Mammary epithelial cell (primary cell): ENCODE measurements at places on chromosomes 2 and 18.

DNA sequence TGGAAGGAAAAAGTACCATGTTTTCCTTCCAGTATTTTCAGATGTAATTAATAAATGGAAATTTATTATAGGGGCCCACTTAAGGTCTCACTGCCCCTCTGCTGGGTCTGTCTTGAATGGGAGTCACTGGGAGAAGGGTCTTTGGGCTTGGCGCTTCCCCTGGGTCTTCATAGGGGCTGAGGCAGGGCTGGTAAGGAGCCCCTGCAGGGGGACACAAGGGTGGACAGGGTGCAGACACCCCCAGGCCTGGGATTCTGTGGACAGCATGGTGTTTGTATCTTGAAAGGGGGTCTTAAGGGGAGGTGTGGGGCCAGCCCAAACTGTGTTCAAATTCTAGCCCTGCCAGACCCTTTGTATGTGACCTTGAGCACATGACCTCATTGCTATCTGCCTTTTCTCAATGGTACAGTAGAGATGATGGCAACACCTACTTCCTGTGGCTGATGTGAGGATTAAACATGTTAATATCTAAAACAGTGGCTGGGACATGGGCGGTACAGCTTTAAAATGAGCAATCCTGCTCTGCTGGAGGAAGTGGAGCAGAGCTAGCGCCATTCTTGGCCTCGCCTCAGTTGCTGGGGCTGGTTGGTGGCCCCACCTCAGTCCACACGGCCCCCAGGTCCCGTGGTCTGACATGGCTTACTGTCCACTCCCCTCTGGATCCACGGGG, 71.6 kb downstream of the GNAL start:
- DNase-seq: no peak

DNA sequence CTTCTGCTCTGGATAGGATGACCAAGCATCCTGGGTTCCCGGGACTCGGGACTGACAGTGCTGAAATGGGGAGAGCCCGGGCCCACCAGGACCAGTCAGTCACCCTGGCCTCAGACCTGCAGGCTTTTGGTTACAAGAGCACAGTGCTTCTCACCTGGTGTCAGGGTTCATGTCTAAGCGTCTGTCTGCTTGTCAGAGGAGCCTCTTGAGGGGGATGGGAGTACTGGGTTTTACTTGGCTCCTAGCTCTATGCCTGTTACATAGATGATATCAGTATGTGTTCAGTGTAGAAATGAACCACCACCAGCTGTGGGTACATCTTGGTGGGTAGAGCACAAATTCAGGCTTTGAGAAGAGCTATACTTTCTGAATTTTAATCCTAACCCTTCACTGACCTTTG, 29.9 kb downstream of the PCARE start:
- no peak for DNase-seq

GRCh38 chr2:165054652-165055051, 99.3 kb upstream of the SLC38A11 start:
- DNase-seq: no peak

GRCh38 chr18:62436636-62437234, 86.1 kb upstream of the ZCCHC2 start:
- DNase-seq: no peak

GRCh38 chr2:14975381-14975780, 342.9 kb downstream of the LRATD1 start:
- DNase-seq: peak; percentile 17

GRCh38 chr18:7918701-7919100, 351.6 kb downstream of the PTPRM start:
- no peak for DNase-seq
